ENCODE measurements at places on chromosomes 12 and 14.

DNA sequence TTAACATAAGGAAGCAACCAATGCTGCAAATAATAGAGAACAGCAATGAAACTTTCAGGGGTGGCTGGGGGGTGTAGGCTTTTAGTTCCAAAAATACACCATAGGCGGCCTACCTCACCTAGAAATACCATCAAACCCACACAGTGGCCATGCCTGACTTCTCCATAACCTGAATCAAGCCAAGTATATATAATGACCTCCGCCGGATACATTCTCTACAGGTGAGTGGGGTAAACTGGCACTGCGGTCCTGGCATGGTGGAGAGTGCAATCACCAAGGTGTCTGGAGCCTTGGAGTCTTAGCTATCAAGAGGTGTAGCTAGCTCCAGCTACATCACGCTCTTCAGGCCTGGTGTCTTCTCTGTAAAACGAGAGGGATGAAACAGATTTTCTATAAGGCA is 1.2 kb downstream of the ZBTB25 start:
- no peak for DNase-seq

DNA sequence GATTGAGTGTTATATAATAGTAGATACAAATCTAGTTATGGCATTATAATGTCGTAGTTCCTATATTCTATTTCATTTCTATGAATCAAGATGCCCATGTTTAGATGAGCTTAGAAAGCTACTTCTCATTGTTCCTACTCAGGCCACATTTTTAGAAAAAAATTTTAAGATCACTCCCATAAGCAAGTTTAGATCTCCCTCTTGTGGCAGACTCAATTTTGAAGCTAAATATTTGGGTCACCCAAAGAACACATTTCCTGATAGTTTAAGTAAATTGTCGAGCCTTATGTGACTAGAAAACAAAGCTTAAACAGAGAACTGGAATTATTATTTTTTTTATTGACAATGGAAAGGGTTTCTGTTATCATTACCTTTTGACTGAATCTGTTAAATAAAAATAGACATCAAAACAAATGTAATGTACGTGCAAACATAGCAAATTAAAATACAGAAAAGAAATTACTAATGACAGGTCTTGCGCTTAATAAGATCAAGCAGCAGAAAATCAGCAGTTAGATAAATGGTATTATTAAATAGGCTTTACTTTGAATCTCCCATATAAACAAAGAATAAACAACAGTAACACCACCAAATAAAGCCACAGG is 180.2 kb downstream of the ACSS3 start:
- DNase-seq = no peak

GRCh38 chr14:61533513-61534255 is 161.6 kb upstream of the HIF1A start:
- no peak for DNase-seq

DNA sequence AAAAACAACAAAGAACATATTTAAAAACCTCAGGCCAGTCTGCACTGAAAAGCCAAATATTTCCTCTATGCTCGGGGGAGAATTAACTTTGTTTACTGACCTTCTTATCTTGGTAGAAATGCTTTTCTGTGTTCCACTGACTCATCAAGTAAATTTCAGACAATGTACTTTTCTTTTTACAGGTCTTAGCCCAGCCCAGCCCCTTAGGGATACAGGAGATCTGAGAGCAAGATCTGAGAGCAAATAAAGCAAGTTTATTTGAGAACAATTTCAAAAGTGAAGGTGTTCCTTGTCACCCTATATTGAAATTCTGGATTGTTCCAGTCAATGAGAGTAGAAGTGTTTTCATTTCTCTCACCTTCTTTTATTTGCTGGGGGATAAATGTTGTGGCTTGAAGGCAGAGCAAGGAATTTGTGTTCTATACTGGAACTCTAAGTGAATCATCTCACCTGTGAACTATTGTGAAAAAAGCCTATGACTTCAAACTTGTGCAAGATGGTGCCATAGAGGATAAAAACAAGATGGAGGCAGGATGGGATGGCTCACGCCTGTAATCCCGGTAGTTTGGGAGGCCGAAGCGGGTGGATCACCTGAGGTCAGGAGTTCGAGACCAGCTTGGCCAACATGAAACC is 7.9 kb upstream of the GPRC5A start:
- no peak for DNase-seq

DNA sequence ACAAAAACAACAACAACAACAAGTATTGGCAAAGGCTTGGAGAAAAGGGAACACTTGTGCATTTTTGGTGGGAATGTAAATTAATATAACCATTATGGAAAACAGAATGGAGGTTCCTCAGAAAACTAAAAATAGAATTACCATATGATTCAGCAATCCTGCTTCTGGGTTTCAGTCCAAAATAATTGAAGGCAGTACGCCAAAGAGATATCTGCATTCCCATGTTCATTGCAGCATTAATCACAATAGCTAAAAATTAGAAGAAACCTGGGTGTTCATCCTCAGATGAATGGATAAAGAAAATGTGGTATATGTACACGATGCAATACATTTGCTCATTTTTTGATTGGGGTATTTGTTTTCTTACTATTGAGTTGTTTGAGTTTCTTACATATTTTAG is 813.0 kb downstream of the NRXN3 start:
- DNase-seq = no peak

- no peak for DNase-seq
Measured at GRCh38 chr12:34264110-34264509, 241.8 kb downstream of the ALG10 start.

- no peak for DNase-seq
Measured at GRCh38 chr12:110093631-110094311, 30.4 kb upstream of the IFT81 start.

GRCh38 chr12:75130811-75131210 is 78.8 kb downstream of the KCNC2 start:
- no peak for DNase-seq

DNA sequence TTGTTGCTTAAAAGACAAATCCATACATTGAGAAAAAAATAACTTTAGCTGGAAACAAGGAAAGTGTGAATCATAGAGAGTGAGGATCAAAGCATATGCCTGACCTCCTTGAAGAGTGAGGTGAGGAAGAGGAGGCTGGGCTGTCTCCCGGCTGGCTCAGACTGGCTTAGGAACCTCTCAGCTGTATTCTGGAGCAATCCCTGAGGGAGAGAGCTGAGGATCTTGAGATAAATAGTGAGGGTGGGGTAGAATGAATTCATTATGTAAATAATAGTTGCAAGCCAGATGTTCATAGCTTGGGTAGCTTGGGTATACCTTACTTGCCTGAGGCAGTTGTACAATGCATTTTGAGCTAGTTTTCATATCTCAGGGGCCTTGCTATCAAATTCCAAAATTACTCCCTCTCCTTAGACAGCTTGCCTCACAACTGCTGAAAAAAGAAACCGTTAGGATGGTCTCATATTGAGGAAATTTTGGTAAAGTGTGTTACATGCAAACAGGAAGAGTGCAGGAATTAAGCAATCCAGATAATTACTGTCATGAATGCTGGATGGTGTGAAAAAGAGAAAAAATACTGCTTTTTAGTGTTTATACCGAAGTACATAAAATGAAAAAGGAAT is 30.5 kb upstream of the SLC15A5 start:
- DNase-seq = no peak

- no peak for DNase-seq
Measured at GRCh38 chr12:128408669-128409068, 141.7 kb downstream of the TMEM132C start.

- no peak for DNase-seq
Measured at GRCh38 chr12:111227476-111228420, 141.1 kb downstream of the PHETA1 start.

GRCh38 chr14:52068615-52069306 is at the start of gene NID2:
Gene NID2, minus strand, starts transcription at chr14:52069059. Its CDS starts 65 bp downstream, at chr14:52068994.
- no peak for DNase-seq

DNA sequence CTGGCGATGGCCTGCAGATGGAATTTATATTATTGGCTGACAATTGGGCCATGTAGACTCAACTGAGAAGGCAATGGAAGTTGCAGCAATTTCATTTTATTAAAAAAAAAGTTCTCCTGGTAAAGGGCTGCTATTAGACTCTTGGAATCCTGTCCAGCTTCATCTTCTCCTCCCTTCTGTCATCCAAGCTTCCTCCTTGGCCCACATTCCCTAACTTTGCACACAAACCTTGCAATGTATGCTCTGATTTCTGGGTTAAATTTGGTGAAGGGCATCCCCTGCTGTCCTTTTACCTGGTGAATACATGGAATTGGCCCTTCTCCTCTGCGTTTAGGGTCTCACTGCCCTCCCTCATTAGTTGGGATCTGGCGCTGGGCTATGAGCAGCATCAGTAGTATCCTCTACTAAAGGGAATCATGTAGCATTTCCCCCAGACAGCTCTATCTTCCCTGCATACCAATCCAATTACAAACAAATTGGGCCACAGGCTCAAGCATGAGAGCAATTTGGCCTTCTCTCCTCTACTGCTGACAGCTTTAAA is 336.9 kb downstream of the BMP4 start:
- DNase-seq = no peak

DNA sequence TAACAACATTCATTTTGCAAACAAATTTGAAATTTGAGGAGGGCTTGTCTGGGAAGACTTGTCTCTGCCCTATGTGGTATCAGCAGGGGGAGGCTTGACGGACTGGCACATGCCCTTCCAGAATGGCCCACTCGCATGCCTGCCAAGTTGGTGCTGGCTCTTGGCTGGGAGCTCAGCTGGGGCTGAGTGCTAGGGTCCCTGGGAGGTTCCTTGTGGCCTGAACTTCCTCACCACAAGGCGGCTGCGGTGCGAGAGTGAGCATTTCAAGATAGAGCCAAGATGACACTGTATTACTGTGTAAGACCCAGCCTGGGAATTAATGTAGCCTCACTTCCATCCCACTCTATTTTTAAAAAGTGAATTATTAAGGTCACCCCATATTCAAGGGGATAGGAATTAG is 271.6 kb upstream of the PLEKHG7 start:
- DNase-seq = no peak

GRCh38 chr12:65302891-65303290 is 24.4 kb downstream of the MSRB3 start:
- DNase-seq = no peak

GRCh38 chr14:93410893-93411292 is 19.8 kb upstream of the UNC79 start:
- no peak for DNase-seq

DNA sequence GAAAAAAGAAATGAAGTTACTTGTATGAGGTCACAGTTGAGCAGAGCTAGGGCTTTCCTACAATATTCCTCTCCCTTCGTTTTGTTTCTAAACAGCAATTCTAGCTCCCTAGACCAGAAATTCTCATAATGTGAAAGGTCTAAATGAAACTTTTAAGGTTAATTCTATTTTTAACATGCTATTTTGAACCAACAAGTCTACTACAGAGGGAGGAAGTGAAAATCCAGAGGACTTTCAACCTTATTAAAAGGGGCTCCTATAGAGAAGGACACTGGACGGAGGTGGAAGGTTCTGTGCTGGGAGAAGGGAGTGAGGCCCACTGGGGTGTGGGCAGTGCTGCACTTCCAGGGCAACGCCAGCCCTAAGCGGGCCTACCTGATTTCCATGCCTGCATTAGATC is 13.4 kb downstream of the GSG1 start:
- no peak for DNase-seq

- no peak for DNase-seq
Measured at GRCh38 chr12:28327722-28328121, 137.5 kb downstream of the CCDC91 start.

DNA sequence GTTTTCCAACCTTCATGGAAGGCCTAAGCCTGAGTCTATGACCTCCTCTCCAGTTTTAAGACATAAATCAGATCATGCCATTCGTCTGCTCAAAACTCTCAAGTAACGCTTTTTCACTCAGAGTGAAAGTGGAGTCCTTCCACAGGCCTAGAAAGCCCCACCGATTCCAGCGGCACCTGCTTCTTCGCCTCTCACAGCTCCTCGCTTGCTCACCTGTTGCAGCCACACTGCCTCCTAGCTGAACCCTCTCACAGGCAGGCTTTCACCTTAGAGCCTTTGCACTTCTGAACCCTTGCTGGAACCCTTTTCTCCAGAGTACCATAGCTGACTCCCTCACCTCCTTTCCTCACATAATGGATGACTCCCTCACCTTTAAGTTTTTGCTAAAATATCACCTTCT is 301.1 kb downstream of the ZFP36L1 start:
- DNase-seq = no peak
